ENCODE measurements at places on chromosomes 7 and 10.

GRCh38 chr10:45282061-45282460 lies 33.3 kb downstream of the OR13A1 start:
- no peak for DNase-seq

DNA sequence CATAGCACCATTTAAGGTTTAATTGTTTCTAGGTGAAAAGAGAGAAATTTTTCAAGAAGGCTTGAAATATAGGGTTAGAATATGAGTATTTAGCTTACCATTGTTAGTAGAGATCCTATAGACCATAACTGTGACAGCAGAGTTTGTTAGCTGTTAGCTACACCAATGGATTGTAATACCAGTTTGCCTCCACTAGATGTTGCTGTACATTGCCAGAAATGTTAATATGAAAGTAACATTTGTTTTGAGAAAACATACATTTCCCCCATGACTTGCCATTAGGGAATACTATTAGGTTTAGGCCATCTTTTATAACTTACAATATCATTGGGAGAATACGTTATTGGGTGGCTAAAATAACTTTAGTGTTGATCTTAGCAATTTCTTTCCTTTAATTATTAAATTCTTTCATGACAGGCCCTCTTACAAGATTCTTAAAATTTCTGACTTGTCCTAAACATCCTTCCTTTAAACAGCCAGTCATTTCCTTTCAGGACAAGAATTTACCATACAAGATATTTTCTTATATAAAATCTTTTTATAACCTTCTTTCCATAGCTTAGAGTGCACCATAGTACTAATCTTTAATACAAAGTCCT lies 39.5 kb downstream of the ZNF117 start:
- DNase-seq = no peak

GRCh38 chr10:70418229-70418628 lies 14.3 kb downstream of the EIF4EBP2 start:
- DNase-seq = no peak

GRCh38 chr10:50044941-50045664 lies 22.7 kb upstream of the WASHC2A start:
- DNase-seq = no peak

- no peak for DNase-seq
Measured at GRCh38 chr7:117715784-117716445, 157.3 kb downstream of the CTTNBP2 start.

- no peak for DNase-seq
Measured at GRCh38 chr7:16816824-16817223, 12.0 kb upstream of the AGR2 start.

- no peak for DNase-seq
Measured at GRCh38 chr7:1409555-1409954, 49.7 kb downstream of the MICALL2 start.

DNA sequence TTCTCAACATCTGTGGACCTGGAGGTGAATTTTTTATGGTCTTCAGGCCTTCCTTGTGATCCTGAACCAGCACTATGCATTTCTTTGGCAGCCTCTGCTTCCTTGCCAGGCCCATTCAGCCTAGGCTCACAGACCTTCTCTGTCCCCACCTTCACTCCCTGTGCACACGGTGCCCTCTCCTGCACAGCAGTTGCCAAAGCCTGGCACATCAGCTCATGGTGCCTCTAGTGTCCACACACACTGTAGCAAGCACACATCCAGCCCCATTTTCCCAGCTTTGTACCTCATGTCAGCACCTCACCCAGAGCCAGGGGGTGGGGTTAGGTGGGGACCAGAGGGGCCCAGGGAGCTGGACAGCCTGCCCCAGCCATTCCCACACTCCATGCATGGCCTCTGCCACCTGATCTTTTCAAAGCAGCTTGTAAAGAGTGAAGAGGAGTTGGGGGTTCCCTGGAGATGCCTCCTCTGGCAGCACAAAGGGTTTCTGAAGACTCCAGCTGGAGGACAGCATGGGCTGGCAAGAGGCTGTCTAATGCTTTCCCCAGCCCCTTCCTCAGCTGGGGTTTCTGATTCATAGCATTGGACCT lies 57.9 kb upstream of the TMEM72 start:
- DNase-seq = no peak

DNA sequence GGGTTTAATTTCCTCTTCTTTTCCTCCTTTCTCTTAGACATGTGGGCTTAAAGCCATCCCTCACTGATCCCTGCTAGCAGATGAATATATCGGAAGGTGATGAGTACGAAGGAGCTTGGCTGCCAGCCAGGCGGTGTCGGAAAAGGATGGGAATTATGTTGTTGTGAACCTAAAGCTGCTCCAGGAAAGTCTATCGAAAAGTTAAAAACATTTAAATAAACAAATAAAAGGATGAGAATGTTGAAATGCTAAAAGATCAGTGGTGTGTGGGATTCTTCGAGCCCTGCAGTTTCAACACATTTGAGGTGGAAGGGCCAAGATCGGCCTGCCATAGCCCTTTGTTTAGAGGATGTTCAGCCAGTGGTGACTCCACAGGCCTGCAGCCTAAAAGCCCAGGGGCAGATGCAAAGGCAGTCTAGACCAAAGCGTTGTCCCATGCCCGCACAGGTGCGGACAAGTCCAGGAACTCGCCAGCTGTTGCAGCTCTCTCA lies 107.9 kb downstream of the JCAD start:
- no peak for DNase-seq

DNA sequence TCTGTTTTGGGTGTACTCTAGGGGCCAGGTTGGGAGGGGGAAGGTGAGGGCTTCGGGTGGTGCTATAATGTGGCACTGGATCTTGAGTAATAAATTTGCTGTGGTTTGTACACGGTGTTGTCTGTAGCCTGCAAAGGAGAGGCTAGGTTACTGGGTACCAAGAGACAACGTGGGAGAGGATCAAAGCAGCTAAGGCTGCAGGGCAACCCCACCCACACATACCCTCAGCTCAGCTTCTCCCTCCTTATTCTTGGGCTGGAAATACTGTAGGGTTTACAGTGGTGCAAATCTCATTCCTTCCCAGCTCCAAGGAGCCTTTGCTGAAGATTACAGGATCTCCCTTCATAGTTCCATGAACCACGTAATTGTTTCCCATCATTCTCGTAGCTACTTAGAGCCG lies 1.9 kb upstream of the FSCN3 start:
- DNase-seq = no peak

DNA sequence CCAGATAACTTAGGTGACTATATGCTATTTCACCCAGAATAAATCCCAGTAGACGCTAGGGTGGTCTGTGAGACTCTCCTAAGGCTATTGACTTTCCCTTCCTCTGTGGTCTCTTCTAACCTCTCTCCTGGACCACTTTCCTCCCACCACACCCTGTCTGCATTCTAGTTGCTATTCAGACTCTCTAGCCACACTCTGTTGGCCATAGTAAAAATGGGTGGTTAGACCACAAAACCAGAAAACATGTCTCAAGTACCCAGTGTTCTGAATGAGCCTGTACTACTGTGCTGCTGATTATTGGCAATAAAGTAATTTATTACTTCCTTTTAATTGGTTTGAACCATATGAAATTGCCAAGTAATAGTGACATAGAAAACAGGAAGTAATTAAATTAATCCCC lies 240.8 kb downstream of the KIF20B start:
- DNase-seq = no peak

DNA sequence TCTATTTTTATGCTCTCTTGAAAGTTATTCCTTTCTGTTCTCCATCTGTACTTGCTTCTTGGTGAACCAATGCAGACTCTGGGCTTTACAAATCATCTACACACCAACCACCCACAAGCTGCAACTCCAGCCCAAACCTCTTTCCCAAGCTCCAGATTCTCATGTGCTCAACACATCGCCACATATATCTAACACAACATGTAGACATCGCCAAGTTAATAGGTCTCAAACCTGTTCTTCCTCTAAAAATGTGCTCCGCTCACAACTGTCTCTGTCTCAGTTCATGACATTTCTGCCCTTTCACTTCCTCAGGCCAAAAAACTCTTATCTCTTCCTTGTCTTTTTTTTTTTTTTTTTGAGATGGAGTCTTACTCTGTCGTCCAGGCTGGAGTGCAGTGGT lies 95.7 kb upstream of the EEPD1 start:
- DNase-seq = no peak

DNA sequence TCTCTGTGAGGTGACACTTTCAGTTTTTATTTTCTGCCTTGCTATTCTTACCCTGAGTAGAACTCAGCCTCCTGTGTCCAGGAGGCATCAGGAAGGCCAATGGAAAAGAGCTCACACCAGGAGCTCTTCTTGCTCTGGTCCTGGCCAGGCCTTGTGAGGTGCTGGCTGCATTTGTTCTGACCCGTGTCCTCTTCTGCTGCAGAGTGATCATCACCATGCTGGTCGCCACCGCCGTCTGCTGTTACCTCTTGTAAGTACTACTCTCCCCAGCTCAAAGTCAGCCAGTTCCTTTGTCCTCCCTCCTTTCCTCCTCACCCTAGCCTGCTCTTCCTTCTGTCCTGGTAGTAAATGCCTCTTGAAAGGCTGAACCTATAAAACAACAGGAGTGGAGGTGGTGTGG lies 1.6 kb downstream of the ATP6V0E2 start:
- DNase-seq = no peak

GRCh38 chr7:20164425-20165145 lies 52.6 kb downstream of the MACC1 start:
- no peak for DNase-seq

GRCh38 chr10:29306688-29307087 lies 17.8 kb downstream of the LYZL1 start:
- no peak for DNase-seq

GRCh38 chr7:133846203-133846945 lies 280.8 kb upstream of the LRGUK start:
- DNase-seq = no peak

DNA sequence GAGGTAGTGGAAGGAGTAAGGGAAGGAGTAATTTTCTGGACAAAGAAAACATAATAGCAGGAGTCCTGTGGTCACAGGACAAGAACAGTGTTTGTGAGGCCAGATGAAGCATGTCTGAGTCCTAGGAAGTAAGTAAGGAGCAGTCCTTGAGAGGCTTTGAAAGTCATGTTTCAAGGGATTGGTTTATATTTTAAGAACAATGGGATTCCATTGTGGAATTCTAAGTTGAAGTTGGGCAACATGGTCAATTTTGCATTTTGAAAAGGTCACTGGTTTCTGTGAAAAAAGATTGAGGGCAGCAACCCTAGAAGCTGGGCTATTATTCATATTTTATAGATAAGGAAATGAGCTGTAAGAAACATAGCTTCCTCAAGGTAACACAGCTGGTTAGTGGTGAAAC lies 10.8 kb upstream of the SLC25A28 start:
- no peak for DNase-seq

- no peak for DNase-seq
Measured at GRCh38 chr10:103597003-103597402, 103.5 kb downstream of the NEURL1 start.

- DNase-seq = no peak
Measured at GRCh38 chr7:25855854-25856782, 295.9 kb upstream of the NFE2L3 start.

- no peak for DNase-seq
Measured at GRCh38 chr10:127117125-127117524, 79.3 kb downstream of the INSYN2A start.

- no peak for DNase-seq
Measured at GRCh38 chr7:150400008-150400787, 21.1 kb downstream of the ZNF775 start.

- no peak for DNase-seq
Measured at GRCh38 chr7:88586890-88587289, 172.6 kb upstream of the ZNF804B start.

- DNase-seq = no peak
Measured at GRCh38 chr7:127957886-127958285, 73.4 kb downstream of the LRRC4 start.

DNA sequence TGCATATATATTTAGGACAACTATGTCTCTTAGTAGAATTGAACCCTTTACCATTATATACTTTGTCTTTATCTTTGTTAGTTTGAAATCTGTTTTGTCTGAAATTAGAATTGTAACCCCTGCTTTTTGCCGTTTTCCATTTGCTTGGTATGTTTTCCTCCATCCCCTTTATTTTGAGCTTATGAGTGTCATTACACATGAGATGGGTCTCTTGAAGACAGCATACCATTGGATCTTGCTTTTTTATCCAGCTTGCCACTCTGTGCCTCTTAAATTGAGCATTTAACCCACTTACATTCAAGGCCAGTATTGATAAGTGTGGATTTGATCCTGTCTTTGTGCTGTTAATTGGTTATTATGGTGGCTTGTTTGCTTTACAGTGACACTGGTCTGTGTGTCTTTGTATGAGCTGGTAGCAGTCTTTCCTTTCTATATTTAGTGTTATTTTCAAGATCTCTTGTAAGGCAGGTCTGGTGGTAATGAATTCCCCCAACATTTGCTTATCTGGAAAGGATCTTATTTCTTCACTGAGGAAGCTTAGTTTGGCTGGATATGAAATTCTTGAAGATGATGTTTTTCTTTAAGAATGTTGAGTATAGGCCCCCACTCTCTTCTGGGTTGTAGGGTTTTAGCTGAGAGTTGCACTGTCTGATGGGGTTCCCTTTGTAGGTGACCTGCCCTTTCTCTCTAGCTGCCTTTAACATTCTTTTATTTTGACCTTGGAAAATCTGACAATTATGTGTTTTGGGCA lies 149.5 kb downstream of the AHR start:
- no peak for DNase-seq

DNA sequence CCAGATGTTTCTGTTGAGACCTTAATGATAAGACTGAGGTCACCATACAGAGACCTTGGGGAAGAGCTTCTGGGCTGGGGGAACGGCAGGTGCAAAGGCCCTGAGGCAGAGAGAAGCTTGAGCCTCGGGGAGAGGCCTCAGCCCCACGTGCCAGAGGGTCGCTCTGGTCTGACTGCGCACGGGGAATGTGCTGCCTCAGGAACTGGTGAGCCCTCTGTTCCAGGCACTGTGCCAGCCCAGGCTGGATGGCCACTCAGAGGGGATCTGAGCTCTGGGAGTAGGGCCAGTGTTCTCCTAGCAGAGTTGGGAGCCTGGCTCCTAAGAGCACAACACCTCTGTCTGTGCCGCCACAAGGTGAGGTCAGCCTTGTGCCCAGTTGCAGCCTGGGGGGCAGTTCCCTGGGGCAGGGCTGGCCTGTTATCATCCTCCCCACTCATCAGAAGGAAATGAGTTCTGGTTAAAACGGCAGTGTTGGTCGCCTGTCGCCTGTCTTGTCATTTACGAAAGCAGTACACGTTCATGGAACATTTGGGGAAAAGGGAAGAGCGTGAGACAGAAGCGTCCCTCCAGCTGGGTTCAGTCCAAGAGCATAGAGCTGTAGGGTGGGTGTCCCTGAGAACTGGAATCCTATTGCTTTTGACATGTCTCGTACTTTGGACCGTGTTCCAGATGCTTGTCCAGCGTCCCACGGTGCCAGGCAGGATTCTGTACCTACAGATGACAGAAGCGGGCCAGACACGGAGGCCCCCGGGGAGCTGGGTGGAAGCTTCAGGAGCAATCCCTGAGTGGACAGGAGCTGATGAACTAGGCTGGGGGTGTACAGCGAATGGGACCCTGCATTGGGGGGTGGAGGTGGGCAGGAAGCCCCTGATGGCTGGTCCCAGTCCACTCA lies 4.3 kb downstream of the TTYH3 start:
- DNase-seq = no peak

DNA sequence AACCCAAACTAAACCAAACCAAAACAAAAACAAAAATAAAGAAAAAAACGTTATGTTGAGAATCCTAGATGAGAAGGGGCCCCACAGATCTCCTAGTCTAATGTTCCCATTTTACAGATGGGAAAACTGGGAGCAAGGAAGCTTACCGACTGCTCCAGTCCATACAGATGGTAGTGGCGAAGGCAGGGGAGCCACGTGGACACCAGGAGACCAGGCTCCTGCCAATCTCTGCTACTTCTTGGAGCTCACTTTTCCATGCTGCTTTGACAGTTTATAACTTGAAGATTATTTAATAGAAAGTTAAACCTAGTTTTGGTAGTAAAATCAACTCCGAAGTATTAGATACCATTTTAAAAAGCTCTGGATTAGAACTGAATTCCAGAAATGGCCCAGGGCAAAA lies 62.0 kb downstream of the GATA3 start:
- no peak for DNase-seq

- DNase-seq = peak; percentile 54
Measured at GRCh38 chr7:3201937-3202710, 98.9 kb upstream of the SDK1 start.

Data from suprapubic skin (tissue), 4 donors.